ENCODE measurements at places on chromosomes 2 and 18.

GRCh38 chr2:47283659-47284058, 119.3 kb upstream of the MSH2 start:
- no peak for DNase-seq

DNA sequence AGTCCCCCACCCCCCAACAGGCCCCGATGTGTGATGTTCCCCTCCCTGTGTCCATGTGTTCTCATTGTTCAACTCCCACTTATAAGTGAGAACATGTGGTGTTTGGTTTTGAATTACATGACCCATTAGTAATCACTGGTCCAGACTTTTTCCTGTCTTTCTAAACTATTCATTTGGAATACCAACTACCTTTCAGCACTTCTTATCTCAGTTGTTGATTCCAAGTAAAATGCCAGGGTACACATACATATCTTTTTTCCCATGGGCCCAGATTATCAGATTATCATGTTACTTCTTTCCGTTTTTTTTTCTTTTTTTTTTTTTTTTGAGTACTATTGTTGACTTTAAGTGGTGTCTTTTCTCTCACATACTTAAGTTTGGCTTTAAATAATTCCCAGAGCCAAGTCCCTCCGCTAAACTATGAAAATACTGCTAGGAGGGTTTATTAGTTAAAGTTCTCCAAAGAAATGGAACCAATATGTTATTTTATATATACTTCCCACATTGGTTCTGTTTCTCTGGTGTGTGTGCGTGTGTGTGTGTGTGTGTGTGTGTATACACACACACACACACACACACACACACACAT, 389.3 kb downstream of the IRS1 start:
- no peak for DNase-seq

DNA sequence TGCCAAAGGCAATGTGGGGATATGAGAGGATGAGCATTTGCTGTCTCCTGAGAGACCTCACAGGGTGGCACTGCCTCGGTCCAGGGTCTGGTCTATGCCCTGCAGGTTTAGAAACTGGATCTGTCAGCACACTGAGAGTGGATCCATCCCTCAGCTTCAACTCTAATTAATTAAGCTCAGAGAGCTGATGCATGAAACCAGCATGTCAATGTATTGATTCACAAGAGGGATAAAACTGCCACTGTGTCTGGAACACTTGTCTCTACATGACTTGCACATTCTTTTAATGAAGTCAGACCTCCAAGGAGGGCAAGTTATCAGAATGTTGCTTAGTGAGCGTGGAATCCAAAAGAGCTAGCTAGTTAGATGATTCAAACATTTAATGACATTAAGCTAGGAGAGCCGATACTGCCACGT, 22.5 kb upstream of the POLE4 start:
- DNase-seq = no peak

DNA sequence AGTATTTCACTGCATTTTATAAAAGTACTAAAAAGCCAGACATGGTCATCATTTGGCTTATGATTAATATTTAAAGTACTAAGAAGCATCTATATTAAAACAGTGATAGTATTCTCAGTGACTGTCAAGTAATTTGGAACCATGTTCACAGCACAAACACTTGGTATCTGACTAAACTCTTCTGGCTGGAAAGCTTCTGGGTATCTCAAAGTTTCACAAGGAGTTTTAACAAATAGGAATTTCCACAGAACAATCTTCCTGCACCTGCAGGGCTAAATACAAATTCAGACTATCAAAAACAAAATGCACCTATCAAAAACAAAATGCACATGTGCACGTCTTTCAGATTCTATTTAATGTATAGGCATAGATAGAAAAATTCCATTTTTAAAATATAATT, 158.8 kb downstream of the L3MBTL4 start:
- no peak for DNase-seq

- DNase-seq = no peak
Observed at GRCh38 chr18:21598726-21599584, 1.5 kb downstream of the ESCO1 start.

DNA sequence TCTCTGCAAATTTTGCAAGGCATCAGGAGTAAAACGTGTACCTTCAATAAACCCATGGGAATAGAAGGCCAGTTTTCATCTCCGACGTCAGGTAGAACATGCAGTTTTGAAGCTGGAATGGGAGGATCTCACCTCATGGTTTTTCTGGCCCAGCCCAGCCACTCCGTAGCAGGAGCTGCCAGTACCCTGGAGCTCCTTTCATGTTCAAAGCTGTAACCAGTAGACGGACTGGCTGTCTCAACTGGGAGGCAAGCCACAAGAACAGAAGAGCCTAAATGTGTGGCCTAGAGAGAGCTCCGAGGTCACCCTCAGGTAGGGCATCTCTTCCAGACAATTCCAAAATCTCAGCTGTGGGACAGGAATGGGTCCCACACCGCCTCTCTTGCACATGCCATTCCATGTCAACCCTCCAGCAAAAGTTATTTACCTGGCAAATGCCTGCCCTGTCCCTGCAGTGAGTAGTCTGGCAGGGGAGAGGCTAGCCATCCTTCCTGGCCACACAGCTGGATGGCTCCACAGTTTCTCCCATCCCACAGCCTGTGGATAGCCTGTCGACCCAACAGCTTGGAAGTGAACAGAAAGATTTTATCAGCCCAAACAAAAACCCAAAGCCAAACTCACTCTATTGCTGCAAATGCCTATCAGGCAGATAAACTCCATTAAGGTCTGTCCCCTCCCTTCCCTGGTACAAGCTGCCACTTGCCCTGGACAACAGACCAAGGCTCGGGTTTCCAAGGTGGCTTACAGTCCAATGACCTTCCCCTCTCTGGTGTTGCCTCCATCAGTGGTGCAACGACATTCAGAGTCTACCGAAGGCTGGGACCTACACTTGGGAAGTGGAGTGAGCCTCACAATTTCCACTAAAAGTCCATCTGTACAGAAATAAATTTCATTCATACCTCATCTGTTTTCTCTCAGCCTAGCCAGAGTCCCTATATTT, 27.8 kb downstream of the CRACDL start:
- DNase-seq = no peak

GRCh38 chr18:36200354-36200771, 13.1 kb downstream of the MOCOS start:
- no peak for DNase-seq
